ENCODE measurements at places on chromosomes 12 and 14. TPM values are rescaled to one million over a fixed set of nuclear protein-coding genes. Genes with fewer than 3 reads are reported as not detected.

The ANKRD33 gene
- polyA plus RNA-seq: not detected

GRCh38 chr12:29398495-29398894, 17.5 kb upstream of the ERGIC2 start:
- no peak for DNase-seq

- DNase-seq: no peak
Measured at GRCh38 chr12:110763583-110763982, 20.9 kb upstream of the PPP1CC start.

- no peak for DNase-seq
Measured at GRCh38 chr12:89710873-89711750, 2.5 kb upstream of the ATP2B1 start.

The TAS2R7 gene
- polyA plus RNA-seq: not detected

The LRCOL1 gene
- polyA plus RNA-seq: 3.8 TPM

- DNase-seq: no peak
Measured at GRCh38 chr14:61866932-61867920, 105.0 kb downstream of the SNAPC1 start.

The MUCL1 gene
- polyA plus RNA-seq: not detected

The MYO1H gene
- polyA plus RNA-seq: 0.05 TPM

The RNASE3 gene
- 2.8 TPM for polyA plus RNA-seq

The KRT79 gene
- polyA plus RNA-seq: 0.19 TPM
